Posterior vena cava (tissue), 2 donors: ENCODE measurements at places on chromosomes 12 and 14. TPM values are rescaled to one million over a fixed set of nuclear protein-coding genes. Genes with fewer than 3 reads are reported as not detected.

The BEST3 gene
- not detected for total RNA-seq

The ZNF605 gene
- total RNA-seq: 12.2 TPM

The FBXL14 gene
- total RNA-seq: 6.3 TPM

The MYF6 gene
- total RNA-seq: not detected

The SOCS2 gene
- total RNA-seq: 30.0 TPM

The TRAF3 gene
- total RNA-seq: 17.8 TPM

The CRACR2A gene
- total RNA-seq: 3.7 TPM

The TRPV4 gene
- 1.1 TPM for total RNA-seq

The FAM90A1 gene
- total RNA-seq: 0.19 TPM

The CDKN3 gene
- total RNA-seq: 1.4 TPM

The TAS2R43 gene
- 1.3 TPM for total RNA-seq

The GLT1D1 gene
- 0.67 TPM for total RNA-seq

The ANKS1B gene
- total RNA-seq: 32.7 TPM

The CD163L1 gene
- 7.7 TPM for total RNA-seq

The WNT5B gene
- total RNA-seq: 12.8 TPM

The HOXC12 gene
- not detected for total RNA-seq

The NINJ2 gene
- 5.6 TPM for total RNA-seq

The LYSET gene
- 16.3 TPM for total RNA-seq

The FGD4 gene
- total RNA-seq: 24.5 TPM

The GPRC5D gene
- total RNA-seq: not detected

The TMEM30B gene
- 27.3 TPM for total RNA-seq

The MFAP5 gene
- total RNA-seq: 362 TPM

The RBP5 gene
- 5.7 TPM for total RNA-seq

The ASB2 gene
- 66.5 TPM for total RNA-seq

The DLK1 gene
- total RNA-seq: not detected

The IL31 gene
- not detected for total RNA-seq

The KRT83 gene
- total RNA-seq: not detected

The CD27 gene
- 0.42 TPM for total RNA-seq
